HCT116 (cell line): ENCODE measurements at places on chromosomes 1 and 21. TPM values are rescaled to one million over a fixed set of nuclear protein-coding genes. Genes with fewer than 3 reads are reported as not detected.

- DNase-seq = no peak
Observed at GRCh38 chr1:202462342-202463076, 114.0 kb downstream of the PPP1R12B start.

GRCh38 chr1:156295391-156295947 is at the start of gene GLMP:
GLMP (minus strand) TSS chr1:156295679; CDS start chr1:156295645, 34 bp downstream.
- peak; percentile 37 for DNase-seq

DNA sequence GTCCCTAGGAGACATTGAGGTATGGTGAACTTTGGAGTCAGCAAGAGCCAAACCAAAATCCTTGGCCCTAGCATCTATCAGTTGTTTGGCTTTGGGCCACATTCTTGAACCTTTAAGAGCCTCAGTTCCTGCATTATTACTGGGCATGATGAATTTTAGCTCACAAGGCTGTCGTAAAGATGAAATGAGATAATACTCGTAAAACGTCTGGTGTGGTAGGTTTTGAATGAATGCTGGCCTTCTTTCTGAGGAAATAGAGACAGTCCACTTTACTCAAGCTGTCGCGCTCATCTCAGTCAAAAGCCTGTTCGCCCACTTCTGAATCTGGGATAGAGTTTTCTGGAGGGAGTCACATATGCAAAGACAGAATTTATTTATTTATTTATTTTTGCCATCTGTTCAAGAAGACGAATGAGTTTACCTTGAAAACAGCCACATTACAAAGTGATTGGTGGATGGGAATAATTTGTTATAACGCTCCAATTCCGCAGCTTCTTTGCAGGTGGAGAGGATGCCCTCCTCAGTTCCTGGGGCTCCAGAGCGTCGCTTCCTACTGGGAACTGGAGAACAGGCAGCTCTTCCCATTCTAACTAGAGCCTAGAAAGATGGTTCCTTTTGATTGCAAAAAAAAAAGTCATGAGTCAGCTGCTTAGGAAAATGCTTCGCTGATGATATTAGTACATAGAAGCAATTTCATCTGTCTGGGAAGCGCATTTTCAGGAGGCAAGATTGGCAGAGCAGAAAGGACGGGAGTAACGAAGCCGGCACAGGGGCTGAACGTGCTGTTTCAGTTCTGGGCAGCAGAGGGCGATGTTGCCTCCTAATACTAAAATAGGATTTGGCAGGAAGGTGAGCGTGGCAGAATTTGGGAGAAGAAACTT is 49.9 kb upstream of the CYP2J2 start:
- peak; percentile 41 for DNase-seq

DNA sequence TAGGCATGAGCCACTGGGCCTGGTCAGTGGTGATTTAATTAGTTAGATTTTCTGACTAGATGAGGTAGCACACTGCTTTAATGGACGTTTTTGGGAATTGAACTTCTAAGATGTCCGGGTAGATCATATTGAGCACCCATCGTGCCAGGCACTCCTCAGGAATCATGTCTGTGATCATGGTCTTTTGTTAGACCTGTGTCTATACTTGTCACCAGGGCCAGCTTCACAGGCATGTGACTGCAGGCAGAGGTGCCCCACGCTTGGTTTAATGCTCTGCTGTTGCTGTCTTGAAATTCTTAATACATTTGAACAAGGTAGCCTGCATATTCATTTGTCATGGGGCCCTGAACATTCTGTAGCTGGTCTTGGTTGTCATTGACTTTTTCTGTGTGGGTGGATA is 19.6 kb downstream of the UBE4B start:
- no peak for DNase-seq

DNA sequence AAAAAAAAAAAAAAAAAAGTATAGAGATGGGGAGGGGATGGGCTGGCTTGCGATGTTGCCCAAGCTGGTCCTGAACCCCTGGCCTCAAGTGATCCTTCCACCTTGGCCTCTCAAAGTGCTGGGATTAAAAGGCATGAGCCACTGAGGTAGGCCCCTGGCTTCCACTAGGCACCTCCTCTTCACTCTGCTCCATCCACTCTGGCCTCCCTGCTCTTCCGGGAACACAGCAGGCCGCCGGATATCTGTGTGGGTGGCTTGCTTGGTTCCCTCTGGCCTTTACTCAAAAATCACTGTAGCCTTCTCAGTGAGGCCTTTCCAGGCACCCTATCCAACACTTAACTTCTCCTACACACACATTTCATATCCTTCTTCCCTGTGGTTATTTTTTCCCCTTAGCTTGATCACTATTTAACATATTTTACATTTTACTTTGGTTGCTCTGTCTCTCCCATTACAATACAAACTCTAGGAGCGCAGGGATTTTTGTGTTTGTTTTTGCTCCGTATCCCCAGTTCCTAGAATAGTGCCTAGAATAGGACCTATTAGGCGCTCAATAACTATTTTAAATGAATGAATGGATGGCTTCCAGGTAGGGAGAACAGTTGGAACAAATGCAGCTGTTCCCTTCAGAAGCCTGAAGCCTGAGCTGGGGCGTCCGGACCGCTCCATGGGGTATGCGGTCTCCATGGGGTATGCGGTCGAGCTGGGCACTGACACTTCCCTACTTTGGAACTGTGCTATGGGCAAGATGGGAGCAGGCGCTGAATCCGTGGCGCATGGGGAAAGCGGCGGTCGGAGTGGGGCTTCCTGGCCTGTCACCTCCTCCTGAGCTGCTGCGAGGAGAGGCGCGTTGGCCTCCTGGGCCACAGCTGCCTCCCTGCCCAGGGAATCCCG is 46.7 kb downstream of the H3-3A start:
- no peak for DNase-seq

GRCh38 chr1:233919786-233920185 is 15.3 kb downstream of the SLC35F3 start:
- DNase-seq = no peak

GRCh38 chr1:54237586-54237985 is 37.6 kb downstream of the MRPL37 start:
- DNase-seq = no peak

Gene NFASC
- total RNA-seq = 0.57 TPM

Gene C1orf185
- total RNA-seq = not detected

Gene APCS
- 0.42 TPM for total RNA-seq

Gene UBE2U
- not detected for total RNA-seq
